ENCODE measurements at places on chromosomes 16 and 17.

DNA sequence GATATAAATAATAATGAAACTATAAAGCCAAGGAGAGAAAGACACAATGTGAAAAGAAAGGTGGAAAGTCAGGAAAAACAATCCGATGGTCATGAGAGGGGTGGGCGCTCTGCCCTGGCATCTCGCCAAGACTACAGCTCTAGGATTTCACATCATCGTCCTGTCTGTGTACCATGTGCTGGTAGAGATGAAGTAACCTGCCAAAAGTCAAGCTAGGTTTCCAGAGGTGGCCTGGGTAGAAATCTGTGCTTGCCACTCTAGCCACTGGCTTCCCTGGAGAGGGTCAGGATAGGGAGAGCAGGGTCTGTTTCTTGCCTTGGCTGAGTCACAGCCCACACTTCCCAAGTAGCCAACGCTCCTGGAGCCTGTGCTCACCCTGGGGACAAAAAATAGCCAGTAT lies 31.0 kb upstream of the TRAP1 start:
- DNase-seq, result no peak

DNA sequence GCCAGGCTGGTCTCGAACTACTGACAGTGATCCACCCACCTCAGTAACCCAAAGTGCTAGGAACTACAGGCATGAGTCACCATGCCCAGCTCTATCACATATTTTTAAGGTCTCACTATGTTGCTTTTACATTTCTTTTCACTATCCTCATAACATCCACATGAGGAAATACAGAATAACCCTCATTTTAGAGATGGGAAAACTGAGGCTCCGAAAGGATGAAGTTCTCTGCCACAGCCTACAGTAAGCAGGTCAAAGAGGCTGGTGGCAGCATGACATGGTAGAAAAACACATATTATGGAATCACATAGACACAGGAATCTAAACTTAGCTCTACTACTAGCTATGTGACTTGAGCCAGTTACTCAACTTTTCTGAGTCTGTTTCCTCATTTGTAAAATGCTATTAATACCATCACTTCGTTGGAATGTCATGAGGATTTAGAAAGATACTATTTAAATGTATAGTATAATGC lies 32.2 kb downstream of the APPBP2 start:
- DNase-seq, result no peak

DNA sequence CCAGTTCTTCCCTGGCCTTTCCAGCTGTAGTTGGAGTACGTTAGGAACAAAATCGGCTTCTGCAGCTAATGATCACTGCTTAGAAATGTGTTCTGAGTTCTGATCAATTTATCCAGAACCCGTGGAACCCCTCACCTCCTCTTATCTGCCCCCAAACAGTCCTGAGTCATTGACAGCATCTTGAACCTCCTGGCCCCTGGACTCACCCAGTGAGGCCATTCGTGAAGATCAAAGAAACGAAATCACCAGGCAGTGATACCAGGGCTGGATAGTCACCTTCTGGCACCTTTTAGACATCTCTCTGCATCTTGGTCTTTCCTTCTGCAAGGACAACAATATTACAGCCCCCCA lies 17.0 kb upstream of the EXOC7 start:
- DNase-seq, result no peak

DNA sequence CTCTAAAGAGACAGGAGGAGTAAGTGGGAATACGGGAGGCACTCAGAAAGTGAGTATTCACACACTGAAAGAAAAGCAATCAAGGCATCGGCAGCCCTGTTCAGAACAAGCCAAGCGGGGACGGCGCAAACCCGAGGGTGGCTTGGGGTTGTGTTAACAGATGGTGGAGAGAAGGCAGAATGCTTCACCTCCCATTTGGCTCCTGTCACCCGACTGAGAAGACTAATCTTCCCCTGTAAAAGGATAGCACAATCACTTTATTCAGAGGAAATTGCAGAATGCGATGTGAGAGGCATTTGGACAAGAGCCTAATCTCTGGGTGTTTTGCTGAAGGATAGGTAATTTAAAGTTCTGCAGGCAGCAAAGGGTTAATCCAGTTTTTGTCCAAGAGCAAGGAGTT lies 119.3 kb upstream of the WSCD1 start:
- no peak for DNase-seq

GRCh38 chr16:60485872-60486489 lies 1550.3 kb downstream of the CDH8 start:
- DNase-seq, result no peak

- DNase-seq, result no peak
Measured at GRCh38 chr17:82154881-82155331, 56.9 kb upstream of the FASN start.

DNA sequence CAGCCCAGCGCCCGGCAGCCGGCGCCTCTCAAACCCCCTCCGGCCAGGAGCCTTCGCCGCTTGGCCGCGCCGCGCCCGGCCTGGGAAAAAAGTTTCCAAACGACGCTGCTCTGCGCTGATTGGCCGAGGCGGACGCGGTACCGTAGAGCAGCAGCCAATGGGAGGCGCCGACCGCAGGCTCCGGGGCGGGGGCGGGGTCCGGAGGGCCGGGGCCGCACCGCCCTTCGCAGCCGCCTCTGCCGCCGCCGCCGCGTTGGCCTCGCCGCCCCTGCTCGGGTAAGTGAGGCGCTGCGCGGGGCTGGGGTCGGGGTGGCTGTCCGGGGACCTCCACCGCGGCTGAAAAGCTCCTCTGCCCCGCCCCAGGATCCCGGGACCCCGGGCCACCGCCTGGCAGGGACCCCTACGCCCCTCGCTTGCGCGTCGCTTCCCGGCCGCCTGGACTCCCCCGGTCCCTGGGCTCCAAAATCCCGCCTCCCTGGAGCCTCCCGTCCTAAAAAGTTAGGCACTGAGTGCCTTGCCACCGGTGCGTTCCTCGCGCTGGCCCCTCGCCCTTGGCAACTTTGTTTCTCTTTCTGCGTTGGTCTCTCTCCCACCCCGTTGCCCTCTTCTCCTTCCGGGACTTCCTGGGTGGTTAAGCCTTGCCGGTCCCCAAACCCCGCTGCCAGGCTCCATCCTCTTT lies at the start of gene NDE1:
Gene NDE1, plus strand, starts transcription at position 227 of the 679 bp plus-strand sequence. CDS start 14,534 bp downstream, outside the sequence.
- DNase-seq, result peak; percentile 79

DNA sequence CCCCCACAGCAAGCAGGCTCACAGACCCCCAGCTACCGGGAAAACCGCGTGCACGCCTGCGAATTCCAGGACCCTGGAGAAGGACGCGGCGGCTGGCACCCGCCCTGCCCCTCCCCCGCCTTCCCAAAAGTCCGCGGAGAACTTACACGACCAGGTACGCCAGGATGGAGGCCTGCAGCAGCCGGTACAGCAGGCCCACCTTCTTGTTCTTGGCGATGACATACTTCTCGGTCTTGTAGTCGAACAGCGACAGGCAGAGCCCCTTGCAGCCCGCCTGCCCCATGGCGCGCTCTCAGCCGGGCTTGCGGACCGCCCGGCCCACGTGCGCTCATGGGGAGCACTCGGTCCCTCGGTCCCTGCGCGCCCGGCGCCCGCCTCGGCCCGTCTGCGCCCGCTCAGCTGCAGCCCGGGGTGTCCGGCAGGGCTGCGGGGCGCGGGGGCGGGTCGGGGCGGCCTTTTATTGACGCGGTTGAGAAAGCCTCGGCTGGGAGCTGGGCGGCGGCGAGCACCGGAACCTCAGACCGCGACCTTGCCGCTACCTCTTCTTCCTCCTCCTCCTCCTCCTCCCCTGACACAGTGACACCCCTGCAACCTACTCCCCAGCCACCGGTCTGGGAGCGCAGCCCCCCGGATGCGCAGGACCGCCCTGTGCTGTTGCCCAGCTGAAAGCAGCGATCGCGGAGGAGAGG lies at the start of gene P2RX5:
Gene P2RX5, minus strand, starts transcription at position 433 of the 689 bp plus-strand sequence. Its CDS starts 150 bp downstream, at position 283.
- DNase-seq, result no peak

- DNase-seq, result no peak
Measured at GRCh38 chr16:23141959-23142740, 7.1 kb downstream of the USP31 start.

DNA sequence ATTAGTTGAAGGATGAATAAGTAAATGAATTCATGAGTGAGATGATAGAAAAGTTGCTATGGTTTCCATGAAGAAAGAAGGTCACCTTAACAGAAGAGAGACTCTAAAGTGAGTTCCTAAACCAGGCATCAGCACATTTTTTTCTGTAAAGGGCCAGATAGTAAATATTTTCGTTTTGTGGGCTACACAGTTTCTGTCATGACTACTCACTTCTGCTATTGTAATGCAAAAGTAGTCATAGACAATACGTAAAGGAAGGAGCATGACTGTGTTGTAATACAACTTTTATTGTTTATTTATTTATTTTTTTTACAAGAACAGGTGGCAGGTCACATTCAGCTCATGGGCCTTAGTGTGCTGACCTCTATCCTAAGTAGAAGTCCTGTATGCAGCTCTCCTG lies 426.1 kb upstream of the DYNLRB2 start:
- no peak for DNase-seq

DNA sequence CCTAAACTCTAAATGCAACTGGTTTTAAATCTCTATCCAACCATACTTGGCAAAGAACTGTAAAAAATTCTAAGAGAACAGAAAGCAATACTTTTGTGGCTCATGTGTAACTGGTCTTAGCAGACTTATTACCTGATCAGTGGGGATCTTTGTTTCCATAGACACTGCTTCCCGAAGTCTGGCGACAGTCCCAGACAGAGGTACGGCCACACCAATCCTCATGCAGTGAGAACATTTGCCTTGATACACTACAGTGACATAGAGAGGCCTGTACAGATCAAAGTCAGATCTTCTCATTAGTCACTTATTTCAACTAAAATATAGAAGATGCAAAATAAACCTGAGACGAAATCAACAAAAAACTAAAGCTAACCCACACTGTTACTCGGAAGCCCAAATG lies 43.9 kb downstream of the USP31 start:
- DNase-seq, result no peak

GRCh38 chr17:79050551-79050950 lies 24.1 kb upstream of the ENGASE start:
- no peak for DNase-seq

DNA sequence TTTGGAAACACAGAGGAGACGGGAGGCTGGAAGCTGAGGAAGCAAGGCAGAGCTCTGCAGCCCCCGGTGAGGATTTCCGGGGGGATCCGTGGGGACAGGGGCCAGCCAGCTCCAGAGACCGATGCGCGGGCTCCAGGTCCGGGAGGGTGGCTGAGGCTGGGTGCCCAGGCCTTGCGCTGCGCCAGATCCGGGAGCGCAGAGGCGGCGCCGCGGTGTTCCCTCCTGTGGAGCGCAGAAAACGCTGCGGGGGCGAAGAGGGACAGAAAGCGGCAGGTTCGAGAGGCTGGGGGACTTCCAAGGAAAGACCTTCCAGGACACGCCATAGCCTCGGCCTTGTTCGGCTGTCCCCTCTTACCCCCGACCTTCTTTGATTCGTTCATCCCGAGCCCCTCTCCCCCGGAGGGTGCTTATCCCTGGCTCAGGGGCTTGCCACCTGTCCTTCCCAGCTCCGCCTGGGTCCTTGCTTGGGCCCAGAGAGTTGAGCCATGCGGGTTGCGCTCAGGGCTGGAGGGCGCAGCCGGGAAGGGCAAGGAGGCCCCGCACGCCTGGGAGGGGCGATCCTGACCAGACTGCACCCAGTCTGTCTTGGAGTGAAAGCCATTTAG lies 697 bp upstream of the SHISA9 start:
- DNase-seq, result no peak

- DNase-seq, result no peak
Measured at GRCh38 chr17:5437721-5438317, 1.1 kb downstream of the C1QBP start.

- no peak for DNase-seq
Measured at GRCh38 chr16:2016407-2016922, 3.1 kb upstream of the NPW start.

DNA sequence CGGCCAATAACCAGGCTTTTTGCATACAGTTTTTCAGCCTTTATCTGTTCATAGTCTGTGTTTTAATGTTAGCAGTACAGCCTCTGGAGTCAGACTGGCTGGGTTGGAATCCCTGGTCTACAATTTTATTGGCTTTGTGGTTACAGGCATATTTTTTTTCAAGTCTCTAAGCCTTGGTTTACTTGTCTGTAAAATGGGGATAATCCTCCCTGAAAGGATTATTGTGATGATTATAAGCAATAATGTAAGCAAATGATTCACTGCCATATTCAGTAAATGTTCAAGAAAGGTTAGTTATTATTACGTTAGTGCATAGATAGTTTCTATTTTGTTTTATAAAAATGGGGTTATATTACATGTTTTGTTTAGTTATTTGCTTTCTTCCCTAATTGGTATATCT lies 15.7 kb downstream of the COX10 start:
- no peak for DNase-seq
